Cortex of kidney (tissue), 1 donor: ENCODE measurements at places on chromosomes 4 and X.

GRCh38 chr4:163540448-163540847 is 46.0 kb downstream of the TMA16 start:
- DNase-seq = no peak

GRCh38 chrX:119497185-119497584 is 28.9 kb downstream of the SLC25A5 start:
- DNase-seq = no peak

DNA sequence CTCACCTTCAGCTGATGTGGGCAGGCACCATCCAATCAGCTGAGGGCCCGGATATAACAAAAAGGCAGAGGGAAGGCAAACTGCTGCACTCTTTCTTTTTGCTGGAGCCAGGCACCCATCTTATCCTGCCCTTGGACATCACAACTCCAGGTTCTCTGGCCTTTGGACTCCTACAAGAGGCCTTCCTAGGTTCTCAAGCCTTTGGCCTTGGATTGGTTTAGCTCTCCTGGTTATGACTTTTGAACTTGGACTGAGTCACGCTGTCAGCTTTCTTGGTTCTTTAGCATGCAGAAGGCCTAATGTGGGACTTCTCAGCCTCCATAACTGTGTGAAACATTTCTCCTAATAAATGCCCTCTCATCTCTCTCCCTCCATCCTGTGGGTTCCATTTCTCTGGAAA is 23.0 kb upstream of the N4BP2 start:
- DNase-seq = no peak

DNA sequence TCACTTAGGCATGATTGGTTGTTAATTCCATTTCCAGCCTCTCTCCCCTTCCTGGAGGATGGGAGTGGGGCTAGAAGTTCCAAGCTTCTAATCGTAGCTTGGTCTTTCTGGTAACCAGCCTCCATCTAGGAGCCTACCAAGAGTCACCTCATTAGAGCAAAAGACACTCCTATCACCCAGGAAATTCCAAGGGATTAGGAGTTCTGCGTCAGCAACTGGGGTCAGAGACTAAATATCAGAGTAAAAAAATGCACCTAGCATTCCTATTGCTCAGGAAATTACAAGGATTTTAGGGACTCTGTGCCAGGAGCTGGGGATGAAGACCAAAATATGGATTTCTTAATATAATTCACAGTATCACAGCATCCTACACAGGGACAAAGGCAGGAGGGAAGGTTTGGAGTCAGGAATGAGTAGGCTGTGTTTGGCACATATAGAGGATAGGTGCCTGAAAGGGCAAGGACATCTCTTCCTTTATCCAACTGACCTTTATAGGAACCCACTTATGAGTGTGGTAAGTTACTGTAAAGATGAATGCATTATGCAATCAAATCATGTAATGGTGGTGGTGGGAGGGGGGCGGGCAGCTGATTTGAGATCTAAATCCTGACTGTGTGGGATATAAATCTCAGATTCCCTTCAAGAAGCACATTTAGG is 30.5 kb upstream of the LIMCH1 start:
- no peak for DNase-seq

GRCh38 chr4:140943486-140944198 is 187.5 kb upstream of the TBC1D9 start:
- no peak for DNase-seq

DNA sequence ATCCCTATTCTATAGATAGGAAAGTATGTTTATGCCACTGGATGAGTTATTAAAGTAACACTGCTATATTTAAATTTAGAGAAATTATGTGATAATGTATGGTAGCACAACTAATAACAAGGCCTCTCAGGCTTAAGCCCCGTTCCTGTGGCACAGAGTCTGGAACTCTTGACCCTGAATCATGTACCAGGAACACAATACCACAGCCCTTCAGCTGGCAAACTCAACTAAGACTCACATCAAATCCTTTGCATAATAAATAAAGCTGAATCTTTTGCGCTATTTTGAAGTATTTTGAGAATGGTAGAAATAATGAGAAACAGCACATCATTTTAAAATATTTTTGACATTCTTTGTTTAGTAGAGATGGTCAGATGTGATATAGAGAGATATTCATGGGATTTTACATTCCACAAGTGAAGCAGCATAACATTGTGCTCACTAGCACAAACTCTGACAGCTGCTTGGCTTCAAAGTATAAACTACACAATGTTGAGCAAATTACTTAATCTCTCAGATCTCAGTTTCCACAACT is 478.4 kb upstream of the FAM241A start:
- DNase-seq = no peak

DNA sequence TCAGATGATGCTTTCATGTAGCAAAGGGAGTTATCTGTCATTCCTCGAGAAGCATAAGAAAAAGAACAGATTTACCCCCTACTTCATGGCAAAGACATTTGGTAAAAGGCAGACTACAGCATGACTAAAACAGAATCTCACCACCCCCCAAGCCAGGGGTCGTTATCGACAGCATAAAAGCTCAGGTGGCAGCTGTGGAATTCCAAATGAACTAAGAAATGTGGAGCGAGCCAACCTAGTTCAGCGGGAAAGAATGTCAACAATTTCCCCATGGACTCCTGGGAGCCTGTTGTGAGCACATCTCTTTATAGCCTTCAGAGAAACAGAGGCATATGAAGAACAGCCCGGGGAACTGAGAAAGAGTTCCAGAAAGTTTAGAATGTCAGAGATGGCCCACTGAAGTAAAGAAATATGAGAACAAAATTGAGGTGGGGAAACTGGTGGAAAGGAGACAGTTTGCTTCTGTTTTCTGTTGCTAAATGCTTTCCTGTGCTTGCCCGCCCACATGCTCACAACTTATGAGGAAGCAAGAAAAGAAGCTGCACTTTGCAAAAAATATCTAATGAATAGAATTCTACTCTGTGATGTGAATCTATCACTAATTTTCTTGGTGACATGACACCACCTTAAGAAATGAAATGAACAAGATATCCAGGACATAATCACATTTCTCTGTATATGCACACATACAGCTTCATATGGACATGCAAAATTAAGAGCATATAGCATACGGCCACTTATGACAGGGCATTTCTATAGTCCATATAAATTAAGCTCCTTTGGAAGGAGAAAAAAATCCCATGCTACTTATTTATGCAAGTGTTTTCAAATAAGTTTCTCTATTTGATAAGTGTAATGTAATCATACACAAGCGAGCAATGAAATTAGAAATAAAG is 135.3 kb upstream of the MID1 start:
- no peak for DNase-seq

DNA sequence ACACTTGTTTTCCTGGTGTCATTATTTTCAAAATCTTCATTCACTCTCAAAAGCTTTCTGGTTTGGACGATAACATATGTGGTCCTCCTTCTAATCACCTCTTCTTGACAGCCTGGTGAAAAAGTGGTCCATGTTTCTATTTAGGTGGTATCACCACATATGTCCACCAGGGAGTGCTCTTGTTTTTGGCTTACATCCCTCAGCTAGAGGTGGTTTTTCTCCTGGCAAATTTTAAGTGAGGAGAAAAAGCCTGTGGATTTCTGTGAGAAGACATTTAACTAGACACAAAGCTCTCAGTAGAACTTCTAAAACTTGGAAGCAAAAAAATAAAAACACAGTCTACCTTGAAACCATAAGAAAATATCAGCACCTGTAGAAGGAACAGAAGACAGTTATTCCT is 58.0 kb upstream of the FRMPD4 start:
- DNase-seq = no peak
